ENCODE measurements at places on chromosomes 7 and 10.

GRCh38 chr7:140176122-140176701 is 571 bp downstream of the KDM7A start:
- no peak for DNase-seq

DNA sequence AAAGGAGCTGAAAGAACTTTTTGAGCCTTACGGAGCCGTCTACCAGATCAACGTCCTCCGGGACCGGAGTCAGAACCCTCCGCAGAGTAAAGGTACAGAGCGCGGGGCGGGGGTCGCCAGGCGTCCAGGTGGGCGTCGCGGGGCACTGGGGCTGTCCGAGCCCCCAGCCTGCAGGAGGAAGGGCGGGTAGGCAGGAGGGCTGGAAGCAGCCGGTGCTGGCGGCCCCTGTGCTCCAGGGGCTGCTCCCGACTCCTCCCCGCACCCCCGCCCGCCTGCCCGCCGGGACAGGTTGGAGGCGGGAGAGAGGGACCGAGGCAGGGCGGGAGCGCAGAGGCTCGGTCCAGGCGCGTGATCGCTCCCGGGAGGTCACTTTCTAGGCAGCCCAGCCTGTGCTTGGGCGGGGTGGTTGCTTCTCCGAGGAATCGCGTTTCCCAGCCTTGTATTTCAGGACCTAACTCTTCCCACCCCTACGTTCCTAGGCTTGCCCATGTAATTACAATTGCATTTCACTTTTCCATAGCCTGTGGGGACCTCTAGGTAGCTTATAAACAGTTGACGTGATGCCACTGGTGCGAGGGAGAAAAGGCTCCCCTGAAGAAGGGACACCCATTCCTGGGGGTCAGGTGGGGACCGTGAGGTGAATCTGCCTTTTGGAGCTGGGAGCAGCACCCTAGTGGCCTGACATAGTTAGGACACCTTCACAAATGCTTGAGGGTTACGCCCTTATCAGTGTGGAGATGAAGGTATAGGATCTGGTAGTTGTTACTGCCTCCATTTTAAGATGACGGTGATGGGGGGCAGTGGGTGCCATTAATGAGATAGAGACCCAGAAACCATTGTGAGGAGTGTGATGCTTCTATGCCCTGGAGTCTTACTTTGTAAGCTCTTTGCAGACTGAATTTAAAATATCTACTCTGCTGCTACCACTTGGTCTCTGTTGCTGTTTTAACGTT is 148.2 kb downstream of the CELF2 start:
- no peak for DNase-seq

DNA sequence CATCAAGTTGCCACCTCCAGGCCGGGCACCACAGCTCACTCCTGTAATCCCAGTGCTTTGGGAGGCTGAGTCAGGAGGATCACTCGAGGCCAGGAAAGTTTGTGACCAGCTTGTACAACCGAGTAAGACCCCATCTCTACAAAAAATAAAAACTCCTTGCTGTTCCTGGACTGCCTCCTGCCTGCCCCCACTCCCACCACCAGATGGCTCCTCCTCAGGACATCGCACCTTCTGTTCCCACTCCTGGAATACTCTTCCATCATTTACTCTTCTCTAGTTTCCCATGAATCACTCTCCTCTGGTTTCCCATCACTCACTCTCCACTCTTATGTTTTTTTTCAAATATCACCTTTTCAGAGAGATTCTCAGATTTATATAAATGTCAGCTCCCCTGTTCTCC is 540.7 kb downstream of the CALN1 start:
- DNase-seq = no peak

GRCh38 chr7:47104206-47104549 is 477.7 kb downstream of the TNS3 start:
- no peak for DNase-seq

- peak; percentile 80 for DNase-seq
Measured at GRCh38 chr7:117072620-117073118, 119.4 kb downstream of the ST7 start.

GRCh38 chr7:126637538-126637937 is 615.2 kb downstream of the GRM8 start:
- DNase-seq = no peak

GRCh38 chr7:57256637-57257375 is 124.6 kb upstream of the ZNF479 start:
- no peak for DNase-seq

DNA sequence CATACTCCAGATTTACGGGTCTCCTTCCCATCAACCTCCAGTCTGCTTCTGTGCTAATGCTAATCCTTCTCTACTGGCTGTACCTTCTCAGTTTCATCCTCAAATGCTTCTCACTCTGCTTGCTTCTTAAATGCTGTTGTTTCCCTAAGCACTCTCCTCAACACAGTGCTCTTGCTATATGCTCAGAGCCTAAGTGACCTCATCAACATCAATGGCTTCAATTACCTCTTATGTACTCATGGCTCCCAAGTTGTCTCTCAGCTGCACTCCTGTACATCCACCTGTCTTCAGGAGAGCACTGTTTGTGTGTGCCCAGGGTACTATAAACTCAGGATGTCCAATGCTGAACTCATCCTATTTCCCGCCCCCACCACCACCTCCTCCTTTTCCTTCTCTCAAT is 22.5 kb downstream of the ELAPOR2 start:
- no peak for DNase-seq

DNA sequence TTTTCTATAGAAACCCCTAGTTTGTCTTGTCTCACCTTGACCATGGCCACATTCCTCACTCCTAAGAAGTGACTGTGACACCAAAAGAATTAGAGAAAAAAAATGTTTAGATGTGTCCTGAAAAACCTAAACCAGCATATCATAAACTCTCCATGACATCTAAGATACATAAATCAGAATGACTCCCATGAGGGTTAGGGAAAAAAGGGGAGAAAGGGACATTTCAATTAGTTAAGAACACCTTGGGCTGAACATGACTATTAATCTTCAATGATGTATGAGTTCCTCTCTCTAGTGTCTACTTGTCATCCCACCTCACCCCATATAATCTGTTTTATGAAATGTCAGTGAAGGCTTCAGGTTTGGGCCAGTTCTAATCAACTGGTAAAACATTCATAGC is 31.1 kb downstream of the KDM7A start:
- no peak for DNase-seq

DNA sequence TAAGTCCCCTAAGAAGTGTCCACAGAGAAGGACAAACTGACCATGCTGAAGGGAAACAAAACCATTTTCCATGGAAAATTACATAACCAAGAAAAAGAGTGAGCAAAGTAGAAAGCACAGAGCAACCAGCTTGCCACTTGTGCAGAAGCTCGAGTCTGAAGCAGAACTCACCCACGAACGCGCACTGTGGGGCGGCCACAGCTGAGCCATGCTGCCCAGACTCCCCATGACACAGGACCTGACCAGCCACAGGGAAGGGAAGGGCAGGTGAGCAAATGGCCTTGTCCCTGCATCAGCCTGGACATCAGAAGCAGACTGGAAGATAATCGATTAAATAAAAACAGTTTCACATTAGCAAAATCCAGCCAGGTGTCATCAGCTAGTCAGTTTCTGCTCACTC is 95.7 kb downstream of the TCERG1L start:
- DNase-seq = no peak

- no peak for DNase-seq
Measured at GRCh38 chr7:510131-510481, 9.5 kb downstream of the PDGFA start.

DNA sequence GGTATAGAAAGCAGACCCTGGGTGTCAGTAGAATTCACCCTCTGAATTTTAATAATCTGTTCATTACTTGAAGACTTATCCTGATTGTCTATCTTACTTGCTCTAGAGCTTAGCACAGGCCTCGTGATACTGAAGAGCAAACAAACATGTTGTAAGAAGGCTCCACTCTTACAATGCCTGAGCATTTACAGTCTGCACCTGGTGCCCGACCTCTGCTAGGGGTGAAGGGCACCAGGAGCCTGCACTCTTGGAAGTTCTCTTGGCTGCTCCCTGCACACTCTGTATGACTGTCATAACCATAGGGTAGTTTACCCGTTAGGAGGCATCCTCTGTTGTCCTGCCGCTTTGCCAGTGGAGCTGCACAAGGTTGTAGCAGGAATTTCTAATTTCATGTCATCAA is 91.3 kb upstream of the NPY start:
- no peak for DNase-seq

DNA sequence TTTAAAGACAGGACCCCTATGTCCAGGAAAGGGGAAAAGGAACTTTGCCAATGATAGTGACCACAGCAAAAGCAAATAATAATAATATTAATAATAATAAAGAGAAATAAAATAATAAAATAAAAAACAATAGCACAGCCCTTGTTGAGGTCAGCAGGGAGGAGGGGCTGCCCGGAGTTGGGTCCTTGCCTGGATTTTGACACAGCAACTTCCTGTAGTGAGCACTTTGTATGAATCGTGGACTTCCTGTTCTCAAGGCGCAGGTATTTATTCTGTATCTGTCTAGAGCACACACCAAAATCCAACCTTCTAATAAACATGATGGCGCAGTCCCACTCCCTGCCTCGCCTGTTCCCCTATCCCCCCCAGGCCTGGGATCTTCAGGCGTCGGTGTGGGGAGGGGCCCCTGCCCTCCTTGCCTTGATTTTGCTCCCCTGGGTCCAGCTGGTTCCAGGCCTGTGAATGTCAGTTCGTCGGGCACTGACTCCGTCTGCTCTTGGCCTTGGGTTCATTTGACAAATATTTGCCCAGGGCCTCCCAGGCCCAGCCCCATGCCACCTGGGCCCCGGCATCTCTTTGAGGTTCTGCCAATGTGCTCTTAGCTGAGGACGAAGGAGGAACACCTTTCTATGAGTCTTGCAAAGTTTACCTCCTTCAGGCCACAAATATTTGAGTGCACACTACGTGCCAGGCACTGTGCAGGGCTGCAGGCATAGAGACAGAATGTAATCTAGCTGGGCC is 13.9 kb downstream of the TRIM8 start:
- peak; percentile 37 for DNase-seq

- no peak for DNase-seq
Measured at GRCh38 chr7:1737956-1738355, 67.9 kb downstream of the ELFN1 start.

DNA sequence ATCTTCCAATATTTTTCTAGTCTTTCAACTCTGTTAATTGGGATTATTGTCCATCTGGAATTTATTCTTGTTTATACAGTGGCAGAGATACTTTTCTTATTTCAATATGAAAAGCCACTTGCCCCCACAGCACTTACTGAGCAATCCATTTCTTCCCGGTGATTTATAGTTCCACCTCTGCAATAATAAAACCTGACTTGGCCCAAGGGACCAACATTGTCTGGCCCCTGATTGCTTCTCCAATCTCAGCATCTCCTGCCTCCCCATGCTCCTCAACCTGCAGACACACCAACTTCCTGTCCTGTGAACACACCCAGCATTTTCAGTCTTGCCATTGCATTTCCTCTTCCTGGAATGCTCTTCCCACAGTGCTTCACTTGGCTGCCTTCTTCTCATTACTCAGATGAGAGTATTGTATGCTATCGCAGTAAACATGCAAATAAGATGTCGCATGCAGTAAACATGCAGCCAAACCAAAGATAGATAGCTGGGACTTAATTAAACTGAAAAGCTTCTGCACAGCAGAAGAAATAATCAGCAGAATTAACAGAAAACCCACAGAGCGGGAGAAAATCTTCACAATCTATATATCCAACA is 19.5 kb downstream of the ITGA8 start:
- DNase-seq = no peak

- no peak for DNase-seq
Measured at GRCh38 chr10:105742184-105742583, 1101.1 kb downstream of the SORCS3 start.
